ENCODE measurements at places on chromosomes 6 and 20.

DNA sequence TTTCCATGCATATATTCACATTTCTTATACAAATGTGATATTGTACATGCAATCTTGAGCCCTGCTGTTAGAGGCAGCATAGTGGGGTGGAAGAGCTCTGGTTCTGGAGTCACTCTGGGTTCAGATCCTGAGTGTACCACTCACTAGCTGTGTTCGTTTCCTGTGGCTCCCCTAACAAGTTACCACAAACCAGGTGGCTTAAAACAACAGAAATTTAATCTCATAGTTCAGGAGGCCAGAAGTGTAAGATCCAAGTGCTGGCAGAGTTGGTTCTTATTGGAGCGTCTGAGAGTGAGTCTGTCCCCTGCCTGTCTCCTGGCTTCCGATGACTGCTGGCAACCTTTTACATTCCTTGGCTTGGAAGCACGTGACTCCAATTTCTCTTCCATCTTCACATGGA lies 115.6 kb downstream of the MAP3K7 start:
- no peak for DNase-seq

DNA sequence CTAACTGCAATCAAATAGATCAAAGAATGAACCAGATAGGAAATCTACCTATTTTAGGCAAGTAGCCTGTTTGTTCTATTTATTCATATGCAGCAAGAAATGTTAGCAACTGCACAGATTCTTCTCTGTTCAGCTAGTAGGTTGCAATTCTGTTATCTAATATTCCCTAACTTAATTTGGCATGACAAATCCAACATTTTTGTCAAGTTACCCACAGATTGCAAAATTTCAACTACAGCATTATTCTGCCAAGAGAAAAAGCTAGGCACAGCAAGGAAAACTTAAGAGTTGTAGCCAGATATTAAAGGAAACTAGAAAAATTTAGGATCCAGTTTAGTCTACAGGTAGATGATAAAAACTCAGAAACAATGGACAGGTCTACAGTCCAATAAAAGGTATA lies 104.4 kb upstream of the SYNCRIP start:
- no peak for DNase-seq

GRCh38 chr6:129647044-129647443 lies 62.9 kb downstream of the ARHGAP18 start:
- no peak for DNase-seq

- peak; percentile 43 for DNase-seq
Measured at GRCh38 chr6:99467509-99468106, 42.5 kb upstream of the PNISR start.

- no peak for DNase-seq
Measured at GRCh38 chr6:98514796-98515195, 319.6 kb upstream of the POU3F2 start.

GRCh38 chr6:129641344-129641743 lies 68.6 kb downstream of the ARHGAP18 start:
- no peak for DNase-seq

GRCh38 chr20:33284284-33284683 lies 1.3 kb downstream of the BPIFB1 start:
- no peak for DNase-seq

DNA sequence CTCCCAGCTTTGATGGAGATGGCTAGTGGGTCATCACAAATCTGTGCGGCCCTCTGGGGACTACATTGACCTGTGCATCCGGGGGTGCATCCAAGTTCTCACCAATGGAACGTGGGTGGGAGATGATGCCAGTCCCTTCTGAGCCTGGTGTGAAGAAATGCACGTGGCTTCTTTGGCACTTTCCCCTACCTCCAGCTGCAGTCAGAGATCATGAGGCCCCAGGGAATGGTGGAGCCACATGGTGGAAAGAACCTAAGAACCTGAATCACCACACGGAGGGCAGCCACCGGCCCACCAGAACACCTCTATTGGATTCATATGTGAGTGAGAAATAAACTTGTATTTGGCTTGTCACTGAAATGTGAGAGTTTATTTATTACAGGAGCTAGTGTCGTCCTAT lies 9.9 kb upstream of the CDKN1A start:
- DNase-seq = no peak

- no peak for DNase-seq
Measured at GRCh38 chr6:106475284-106475683, 114.8 kb downstream of the CRYBG1 start.

All from D341Med (cell line).